ENCODE measurements at places on chromosomes 6 and 20.

- no peak for DNase-seq
Observed at GRCh38 chr20:50513169-50514034, 3.2 kb downstream of the PTPN1 start.

- no peak for DNase-seq
Observed at GRCh38 chr6:14626556-14626955, 509.0 kb downstream of the CD83 start.

GRCh38 chr6:125421836-125422235 lies 120.1 kb upstream of the HDDC2 start:
- DNase-seq = no peak

DNA sequence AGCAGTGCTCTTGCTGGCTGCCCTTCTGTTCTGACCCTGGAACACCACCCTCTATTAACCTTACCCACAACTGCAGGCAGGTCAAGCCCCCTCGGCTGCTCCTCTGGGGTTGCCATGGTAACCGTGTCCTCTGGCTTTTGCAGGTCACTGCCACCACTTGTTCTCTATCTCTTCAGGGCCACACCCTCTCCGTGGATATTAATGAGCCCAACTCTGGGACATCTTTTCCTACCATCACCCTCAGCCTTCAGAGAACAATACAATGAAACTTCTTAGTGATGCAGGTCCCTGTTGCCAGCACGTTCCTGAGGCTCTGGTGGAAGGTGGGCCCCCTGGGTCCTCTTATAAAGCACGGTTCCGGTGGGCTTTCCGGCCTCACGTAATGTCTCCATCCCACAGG lies 30.8 kb upstream of the MICB start:
- DNase-seq = no peak

DNA sequence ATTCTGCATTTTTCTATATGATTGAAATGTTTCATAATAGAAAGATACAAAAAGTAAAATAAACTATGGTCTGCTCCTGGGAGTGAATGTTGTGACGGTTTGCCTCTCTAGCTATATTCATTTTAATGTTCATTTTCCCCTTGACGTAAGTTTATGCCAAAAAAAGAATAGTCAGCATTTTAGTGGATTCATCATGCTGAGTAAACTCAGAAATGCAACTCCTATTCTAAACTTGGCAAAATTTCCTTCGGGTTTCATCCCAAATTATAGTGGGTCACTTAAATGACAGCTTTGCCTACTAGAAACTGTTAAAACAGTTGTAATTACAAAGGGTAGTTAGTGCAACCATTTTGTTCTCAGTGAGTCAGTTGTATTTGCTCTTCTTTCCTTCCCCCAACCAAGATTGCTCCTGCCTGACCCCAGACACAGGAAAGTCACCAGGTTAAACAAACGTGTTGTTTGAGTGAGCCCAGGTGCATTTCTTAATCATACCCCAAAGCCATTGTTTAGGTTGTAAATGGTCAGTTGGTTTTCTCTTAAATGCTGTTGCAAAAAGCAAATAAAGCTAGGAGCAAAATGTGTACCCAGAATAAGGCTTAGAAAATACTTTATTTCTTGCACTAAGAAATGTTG lies 482.3 kb upstream of the SOX4 start:
- DNase-seq = no peak

DNA sequence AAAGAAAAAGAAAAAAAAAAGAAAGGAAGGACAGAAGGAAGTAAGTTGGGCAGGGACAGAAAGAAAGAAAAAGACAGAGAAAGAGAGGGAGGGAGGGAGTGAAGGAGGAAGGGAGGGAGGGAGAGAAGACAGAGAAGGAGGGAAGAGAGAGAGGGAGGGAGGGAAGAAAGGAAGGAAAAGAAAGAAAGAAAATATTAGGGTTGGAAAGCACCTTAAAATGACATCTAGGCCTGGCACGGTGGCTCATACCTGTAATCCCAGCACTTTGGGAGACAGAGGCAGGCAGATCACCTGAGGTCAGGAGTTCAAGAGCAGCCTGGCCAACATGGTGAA lies 33.2 kb downstream of the FASTKD5 start:
- no peak for DNase-seq

GRCh38 chr6:158475344-158476302 lies 84.3 kb upstream of the TMEM181 start:
- DNase-seq = no peak

DNA sequence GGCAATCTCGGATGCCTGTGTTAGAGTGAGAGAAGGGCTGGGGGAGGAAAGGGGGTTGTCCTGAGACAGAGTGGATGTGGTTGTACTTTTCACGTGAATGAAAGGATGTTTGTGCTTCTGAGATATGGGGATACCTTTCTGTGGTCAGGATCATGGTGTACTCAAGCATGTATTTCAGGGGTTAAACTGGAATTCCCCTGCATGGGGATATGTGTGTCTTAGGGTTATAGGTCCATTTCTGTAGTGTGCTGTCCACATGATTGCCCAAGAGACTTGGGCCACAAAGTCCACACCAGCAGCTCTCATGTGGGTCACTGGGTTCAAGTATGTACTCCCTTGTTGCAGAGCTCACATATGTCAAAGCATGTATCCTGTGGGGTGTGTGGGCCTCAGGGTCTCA lies 10.5 kb downstream of the SYNGAP1 start:
- DNase-seq = no peak

DNA sequence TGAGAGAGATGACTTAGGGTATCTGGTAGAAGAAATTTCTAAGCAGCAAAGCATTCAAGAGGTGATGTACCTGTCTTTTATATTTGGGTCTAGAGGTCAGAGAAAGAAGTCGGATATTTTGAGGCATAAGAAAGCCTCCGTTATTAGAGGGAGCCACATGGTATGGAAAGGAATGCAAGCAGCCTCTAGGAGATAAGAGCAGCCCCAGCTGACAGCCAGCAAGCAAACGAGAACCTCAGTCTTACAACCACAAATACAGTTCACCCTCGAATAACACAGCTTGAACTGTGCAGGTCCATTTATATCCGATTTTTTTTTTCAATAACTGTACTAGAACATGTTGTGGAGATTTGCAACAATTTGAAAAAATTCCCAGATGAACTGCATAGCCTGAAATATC lies 190.7 kb upstream of the VGLL2 start:
- no peak for DNase-seq

DNA sequence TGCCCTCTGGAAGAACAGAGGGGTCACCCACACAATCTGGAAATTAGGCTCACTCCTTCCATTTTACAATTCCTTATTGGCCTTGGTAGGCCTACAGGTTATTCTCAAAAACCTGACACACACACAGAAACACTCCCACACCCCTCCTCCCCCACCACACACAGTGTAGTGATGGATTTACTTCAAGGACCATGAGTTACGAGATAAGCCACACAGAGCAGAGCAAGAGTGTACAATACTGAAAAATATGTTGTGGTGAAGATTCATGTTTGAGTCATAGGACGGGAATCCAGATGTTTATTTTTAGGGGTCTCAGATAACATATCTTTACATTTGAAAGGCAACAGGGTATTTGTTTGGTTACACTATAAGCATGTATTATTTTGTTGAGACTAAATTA lies 291.9 kb downstream of the PLCB1 start:
- no peak for DNase-seq

GRCh38 chr6:16760516-16761470 lies at the start of gene ATXN1:
ATXN1 (minus strand) TSS chr6:16761460.
- no peak for DNase-seq

All from T-helper 2 cell (primary cell).